ENCODE measurements at places on chromosomes 2 and 18.
A peak's percentile ranks its signal among the peaks of the same experiment; 100 is the strongest.

- no peak for DNase-seq
Measured at GRCh38 chr18:8411492-8411891, 197.7 kb upstream of the RAB12 start.

- DNase-seq = no peak
Measured at GRCh38 chr2:195721042-195721441, 64.0 kb downstream of the SLC39A10 start.

GRCh38 chr18:32920796-32921787 is 148.3 kb upstream of the KLHL14 start:
- no peak for DNase-seq

DNA sequence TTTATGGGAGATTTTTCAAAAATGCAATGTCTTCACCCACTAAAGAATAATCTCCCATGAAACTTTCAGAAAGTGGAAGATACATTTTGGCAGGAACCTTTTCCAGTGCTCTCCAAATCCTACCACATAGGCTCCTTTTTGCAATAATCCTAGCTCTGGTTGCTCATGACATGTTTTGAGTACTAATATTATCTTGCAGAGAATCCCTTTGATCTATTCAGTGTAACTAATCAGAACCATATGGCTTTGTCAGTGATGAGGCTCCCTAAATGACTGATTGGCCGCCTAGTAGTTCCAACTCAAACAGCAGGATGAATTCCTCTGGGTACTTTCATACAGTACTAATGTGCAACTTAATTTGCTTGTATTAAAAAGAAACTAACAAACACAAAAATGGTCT is 544.0 kb upstream of the FAM98A start:
- no peak for DNase-seq

- no peak for DNase-seq
Measured at GRCh38 chr2:166382448-166382847, 6.7 kb upstream of the SCN9A start.

DNA sequence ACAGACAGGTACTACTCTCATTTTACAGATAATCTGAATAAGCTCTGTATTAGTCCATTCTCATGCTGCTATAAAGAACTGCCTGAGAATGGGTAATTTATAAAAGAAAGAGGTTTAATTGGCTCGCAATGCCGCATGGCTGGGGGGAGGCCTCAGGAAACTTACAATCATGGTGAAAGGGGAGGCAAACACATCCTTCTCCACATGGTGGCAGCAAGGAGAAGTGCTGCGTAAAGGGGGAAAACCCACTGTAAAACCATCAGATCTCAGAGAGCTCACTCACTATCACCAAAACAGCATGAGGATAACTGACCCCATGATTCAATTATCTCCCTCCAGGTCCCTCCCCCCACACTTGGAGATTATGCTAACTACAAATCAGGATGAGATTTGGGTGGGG is 254.4 kb downstream of the KCNE4 start:
- DNase-seq = peak; percentile 2
